ENCODE measurements at places on chromosomes 3 and 15.
A peak's percentile ranks its signal among the peaks of the same experiment; 100 is the strongest.

DNA sequence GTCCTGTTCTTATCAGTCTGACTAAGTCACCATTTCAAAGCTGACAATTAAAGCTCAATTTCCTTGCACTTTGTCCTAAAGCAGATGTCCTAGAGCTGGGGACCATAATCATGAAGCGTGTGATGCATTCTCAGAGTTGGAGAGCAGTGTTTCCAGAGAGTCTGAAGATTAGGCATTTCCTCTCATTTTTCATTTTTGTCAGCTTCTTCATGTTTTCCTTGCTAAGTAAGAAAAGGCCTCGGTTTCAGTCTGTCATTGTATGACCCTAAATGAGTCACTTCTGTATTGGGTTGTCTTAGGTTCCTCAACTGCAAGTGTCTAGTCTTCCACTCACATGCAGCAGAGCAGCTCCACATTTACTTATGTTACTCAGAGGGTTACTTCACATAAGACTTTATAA is 257.2 kb upstream of the TPRG1 start:
- DNase-seq, result peak; percentile 38

DNA sequence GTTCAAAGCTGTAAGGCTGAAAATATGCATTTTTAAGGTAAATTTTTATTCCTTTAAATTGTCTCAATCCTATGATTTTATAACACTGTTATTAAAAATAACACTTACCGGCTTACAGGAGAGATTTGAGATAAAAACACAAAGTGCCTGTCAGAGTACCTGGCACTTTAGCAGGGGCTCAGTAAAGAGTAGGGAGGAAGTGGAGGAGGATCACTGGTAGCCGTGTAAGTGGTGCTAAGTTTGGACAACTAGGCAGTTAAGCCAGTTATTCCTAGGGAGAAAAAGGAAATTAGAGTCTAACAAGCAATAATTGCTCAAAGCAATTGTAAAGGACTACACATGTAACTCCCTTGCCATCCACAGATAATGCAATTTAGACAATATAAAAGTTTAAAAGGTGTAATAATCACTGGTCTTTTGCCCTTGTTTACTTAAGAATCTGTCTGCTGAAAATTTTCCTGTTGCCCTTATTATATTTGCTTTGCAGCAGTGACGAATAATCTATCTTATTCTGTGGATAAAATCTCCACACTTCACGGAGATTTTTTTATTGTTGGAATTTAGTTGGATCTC is 204.8 kb downstream of the CDIN1 start:
- DNase-seq, result no peak

GRCh38 chr15:37891766-37892368 is 42.6 kb upstream of the TMCO5A start:
- DNase-seq, result peak; percentile 79

- DNase-seq, result no peak
These were observed 138.3 kb downstream of the TAFA4 start for GRCh38 chr3:68793759-68794701.

DNA sequence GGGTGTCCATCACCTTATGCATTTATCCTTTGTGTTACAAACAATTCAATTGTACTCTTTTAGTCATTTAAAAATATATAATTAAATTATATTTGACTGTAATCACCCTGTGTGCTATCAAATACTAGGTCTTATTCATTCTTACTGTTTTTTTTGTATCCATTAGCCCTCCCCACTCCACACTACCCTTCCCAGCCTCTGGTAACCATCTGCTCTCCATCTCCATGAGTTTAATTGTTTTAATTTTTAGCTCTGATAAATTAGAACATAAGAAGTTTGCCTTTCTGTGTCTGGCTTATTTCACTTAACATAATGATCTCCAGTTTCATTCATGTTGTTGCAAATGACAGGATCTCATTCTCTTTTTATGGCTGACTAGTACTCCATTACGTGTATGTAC is 16.8 kb downstream of the C3orf20 start:
- no peak for DNase-seq

- peak; percentile 62 for DNase-seq
These were observed 148.0 kb upstream of the OSTN start for GRCh38 chr3:191051037-191051436.

GRCh38 chr3:75320369-75320768 is 343.8 kb upstream of the FRG2C start:
- DNase-seq, result no peak

- no peak for DNase-seq
These were observed 24.3 kb downstream of the PLOD2 start for GRCh38 chr3:146136647-146137046.

- no peak for DNase-seq
These were observed 148.6 kb downstream of the SST start for GRCh38 chr3:187521546-187521945.

Measured in ELR (cell line).